ENCODE measurements at places on chromosomes 5 and 9.

DNA sequence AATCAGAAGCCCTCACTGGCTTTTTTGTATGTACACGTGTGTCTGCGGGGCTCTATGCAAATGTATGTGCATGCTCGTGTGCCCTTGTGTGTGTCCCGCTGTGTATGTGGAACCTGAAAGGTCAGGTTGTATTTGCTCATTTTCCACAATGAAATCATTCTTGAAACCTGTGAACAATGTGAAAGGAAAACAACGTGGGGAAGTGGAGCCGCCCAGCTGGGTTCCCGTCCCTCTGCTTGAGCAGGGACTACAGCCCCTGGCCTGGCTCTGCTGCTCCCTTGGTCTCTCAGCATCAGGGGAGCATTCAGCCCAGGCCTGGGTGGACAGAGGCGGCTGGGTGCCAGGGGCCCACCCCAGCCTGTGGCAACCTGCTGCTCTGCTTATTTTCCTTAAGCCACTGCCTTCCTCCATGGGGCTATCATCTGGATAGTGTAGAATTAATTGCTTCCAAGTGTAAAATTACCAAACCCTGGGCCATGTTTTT, 3.0 kb downstream of the ECSCR start:
- peak; percentile 46 for DNase-seq

DNA sequence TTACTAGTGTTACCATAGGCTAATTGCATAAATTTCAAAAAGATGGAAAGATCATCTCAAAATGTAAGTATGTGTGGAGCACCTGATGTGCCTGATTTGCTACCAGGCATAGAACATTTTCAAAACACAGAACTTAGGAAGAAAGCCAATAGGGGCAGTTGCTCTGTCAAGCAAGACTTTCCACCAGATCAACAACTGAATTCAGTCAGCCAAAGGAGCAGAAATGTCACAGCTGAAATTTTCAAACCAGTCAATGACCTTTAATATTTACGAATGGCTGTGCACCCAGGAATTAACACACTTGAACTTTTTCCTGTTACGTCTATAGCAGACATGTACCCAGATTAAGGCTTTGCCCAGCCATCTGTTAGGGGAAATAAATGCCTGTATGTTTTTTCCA, 452.8 kb upstream of the PTGER4 start:
- DNase-seq = no peak

DNA sequence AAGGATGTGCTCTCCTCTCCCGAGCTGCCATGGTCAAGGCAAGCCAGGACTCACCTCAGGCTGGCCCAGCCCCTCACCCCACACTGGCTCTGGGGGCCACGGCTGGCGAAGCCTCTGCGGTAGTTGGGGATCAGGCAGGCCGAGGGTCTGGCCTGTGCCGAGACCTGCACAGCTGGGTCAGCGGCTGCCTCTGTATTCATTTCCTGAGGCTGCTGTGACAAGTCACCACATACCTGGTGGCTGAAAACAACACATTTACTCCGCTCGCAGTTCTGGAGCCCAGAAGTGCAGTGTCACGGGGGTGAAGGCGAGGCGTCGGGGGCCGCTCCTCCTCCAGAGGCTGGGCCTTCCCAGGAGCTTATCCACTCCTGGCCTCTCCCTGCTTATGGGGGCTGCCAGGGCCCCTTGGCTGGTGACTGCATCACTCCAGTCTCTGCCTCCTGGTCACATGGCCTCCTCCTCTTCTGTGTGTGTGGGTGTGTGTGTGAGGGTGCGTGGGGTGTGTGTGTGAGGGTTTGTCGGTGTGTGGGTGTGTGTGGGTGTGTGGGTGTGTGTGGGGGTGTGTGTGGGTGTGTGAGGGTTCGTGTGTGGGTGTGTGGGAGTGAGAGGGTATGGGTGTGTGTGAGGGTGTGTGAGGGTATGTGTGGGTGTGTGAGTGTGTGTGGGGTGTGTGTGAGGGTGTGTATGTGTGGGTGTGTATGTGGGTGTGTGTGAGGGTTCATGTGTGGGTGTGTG, 3.2 kb upstream of the SCGB3A1 start:
- no peak for DNase-seq

GRCh38 chr9:124411514-124412227, 3.6 kb downstream of the PSMB7 start:
- no peak for DNase-seq

DNA sequence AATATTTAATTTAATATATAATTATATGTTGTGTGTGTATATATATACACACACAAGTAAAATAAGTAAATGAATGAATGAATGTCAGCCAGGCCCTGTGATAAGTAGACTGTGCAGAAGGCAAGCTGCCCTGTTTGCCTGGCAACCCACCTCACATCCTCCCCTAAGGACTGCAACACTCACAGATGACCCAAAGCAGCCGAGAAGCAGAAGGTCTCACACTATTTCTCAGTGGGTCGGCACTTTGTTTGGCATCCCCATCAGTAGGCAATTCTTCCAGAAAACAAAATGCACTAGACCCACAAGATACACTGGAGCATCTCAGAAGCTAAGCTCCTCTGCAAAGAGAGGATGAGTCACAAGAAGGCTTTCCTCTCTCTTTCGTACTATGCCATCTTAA, 152.1 kb upstream of the GRAMD2B start:
- no peak for DNase-seq

DNA sequence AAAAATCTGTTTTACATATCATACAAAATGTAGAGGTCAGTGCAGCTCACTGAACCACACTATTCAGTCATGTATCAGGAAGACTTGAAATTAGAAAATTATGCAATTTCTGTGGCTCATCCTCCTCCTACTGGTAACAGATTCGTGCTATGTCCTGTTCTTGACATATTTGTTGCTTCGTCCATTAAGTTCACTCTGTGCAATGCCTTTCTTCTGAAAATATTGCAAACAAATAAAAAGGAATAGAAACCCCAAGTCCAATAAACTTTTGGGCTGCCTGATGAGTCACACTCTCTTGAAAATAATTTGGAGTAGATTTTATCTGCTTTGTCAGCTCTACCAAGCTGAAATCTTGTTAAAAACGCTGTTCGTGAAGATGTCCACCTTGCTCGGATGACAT, 391.2 kb downstream of the RAB3C start:
- DNase-seq = no peak

DNA sequence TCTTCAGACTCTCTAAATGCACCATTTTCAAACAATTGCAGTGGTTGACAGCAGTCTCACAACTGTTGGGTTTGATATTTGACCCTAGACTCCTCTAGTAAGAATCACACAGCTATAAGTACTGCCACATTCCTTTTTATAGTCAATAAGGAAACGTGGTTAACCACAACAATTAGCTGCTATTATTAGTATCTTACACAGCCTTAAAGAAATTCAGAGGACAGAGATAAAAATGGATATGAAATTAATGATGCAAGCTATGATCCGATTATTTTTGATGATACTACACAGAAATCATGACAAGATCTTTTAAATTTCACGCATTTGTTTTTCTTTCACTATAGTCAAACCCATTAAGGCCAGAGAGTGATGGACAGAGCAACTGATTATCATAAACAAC, 288.6 kb upstream of the C9orf72 start:
- DNase-seq = no peak

GRCh38 chr5:173454361-173454735, 126.1 kb upstream of the STC2 start:
- no peak for DNase-seq

DNA sequence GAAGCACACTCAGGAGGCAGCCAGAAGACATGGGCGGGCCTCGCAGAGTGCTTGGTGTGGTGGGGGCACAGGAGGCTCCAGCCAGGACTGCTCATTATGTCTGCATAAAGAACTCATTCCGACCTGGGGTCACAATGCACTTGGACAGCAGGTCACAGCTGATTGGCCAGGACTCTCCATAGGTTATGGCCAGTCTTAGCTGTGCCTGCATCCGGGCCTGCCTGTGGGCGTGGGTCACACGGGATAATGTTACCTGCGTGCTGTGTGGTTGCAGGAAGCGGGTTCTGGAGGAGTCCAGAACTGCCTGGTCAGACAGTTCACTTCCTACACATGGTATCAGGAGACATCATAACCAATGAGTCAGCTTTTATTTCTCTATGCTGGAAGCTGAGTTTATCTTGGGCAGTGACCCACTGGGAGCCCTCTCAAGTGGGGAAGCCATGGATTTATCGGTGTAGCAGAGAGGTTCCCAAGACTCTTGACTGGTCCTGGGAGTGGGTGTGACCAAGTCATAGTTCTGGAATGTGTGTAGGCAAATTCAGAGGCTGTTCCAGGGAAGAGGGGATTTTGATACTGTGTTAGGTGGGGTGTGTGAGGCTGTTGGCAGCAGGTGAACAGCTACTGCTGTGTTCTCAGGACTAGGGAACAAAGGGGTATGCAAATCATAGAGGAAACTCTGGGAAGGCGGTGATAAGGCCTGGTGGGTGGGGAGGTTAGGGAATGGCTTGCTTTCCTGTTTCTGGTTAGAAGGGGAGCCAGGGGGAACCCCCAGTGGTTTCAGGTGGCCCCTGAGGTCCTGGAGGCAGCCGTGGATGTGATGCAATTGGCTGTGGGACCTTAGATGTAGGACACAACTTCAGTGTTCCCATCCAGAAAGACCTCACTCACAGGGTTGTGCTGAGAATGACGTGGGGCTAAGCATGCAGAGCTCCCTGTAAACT, 51.3 kb downstream of the ARHGEF37 start:
- DNase-seq = no peak

DNA sequence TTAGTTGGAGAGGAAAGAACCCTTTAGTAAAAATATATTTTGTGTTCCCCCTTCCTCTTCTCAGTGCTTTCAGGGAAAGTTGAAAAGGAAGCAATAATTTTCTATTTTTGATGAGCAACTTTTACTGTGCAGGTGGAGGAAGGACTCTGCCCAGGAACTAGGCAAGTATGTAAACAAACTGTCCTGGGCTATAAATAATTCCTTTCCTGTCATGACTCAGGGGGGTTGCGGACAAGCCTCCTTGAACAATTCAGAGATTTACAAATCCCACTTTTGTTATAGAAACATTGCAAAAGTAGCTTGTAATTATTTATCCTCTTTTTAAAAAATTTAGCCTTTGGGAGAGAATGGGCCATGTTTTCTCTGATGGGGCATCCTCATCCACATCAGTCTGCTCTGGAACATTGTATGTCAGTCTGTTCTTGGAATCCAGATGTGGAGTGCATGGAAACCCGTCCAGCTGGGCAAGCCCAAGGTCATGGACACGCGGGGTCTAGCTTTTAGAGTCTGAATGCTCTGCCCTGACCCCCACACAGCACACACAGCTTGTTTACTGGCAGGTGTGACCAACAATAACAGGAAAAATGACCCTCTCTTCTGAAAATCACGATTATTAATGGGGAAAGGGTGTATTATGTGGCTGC, 127.6 kb downstream of the GADD45G start:
- DNase-seq = no peak

GRCh38 chr5:176438959-176439757, 9.0 kb upstream of the FAF2 start:
- DNase-seq = no peak

DNA sequence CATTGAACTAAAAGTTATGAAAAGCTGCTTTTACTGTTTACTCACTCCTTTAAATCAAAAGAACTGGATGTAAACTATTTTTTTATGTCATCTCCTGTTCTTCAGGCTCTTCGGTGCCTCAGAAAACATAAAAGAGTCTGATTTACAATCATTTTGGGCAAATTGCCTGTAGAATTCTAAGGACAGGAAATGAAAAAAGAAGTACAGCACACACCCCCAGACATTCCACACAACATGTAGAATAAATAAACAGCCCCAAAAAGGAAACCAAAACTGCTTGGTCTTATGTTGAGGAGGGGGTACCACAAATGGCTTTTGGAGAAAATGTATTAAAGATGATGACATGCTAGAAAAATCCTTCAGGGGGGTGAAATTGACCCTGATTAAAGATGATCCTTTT, 57.2 kb downstream of the ITGA1 start:
- no peak for DNase-seq

DNA sequence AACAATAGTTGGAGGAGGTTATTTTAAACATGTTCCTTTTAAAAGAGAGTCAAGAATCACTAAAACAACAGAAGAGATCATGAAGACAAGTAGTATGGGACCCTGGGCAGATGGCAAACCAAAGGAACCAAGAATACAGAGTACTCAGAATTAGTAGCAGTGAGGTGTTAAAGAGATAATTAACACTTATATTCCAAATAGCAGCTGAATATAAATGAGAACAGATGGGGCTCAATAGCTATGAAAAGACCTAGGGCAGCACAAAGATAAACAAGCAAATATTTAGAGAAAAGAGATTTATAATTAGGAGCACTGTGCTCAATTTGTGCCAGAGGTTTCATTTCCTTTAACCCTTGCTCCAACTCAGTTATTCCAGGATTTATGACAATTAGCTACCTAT, 159.1 kb downstream of the FAM114A2 start:
- no peak for DNase-seq

DNA sequence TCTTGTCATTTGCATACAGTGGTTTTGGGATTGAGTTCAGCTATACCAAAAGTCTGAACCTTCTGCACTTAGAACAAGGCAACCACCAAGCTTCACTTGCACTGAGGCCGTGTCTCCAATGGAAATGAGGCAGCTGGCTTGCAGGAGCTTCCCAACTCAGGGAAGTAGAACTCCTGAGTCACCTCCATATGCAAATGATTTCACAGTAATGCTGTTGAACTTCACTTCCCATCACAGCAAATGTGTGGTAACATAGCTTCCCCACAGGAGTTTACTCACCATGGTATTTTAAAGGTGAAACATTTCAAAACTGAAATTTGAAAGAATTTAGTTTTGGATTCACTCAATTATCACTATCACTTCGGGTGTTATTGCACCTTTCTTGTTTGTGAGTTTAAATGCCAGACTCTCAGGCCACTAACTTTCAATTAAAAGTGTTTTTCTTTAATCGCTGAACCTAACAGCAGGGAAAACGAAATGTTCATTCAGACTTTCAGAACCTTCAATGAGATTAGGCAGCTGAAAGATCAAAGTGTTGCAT, 9.0 kb downstream of the CD274 start:
- DNase-seq = no peak

- DNase-seq = no peak
Observed at GRCh38 chr9:137069508-137070091, 757 bp downstream of the SAPCD2 start.

- DNase-seq = no peak
Observed at GRCh38 chr5:114054594-114054993, 307.3 kb upstream of the KCNN2 start.

GRCh38 chr5:62340392-62340791, 34.4 kb downstream of the KIF2A start:
- DNase-seq = no peak

- no peak for DNase-seq
Observed at GRCh38 chr5:34040472-34040871, 2.5 kb downstream of the C1QTNF3 start.

- no peak for DNase-seq
Observed at GRCh38 chr9:131869348-131869747, 129.5 kb upstream of the RAPGEF1 start.

All from activated T-cell treated with anti-CD3 and anti-CD28 coated beads for 48 hours (primary cell).